ENCODE measurements at places on chromosomes 11 and 22.

DNA sequence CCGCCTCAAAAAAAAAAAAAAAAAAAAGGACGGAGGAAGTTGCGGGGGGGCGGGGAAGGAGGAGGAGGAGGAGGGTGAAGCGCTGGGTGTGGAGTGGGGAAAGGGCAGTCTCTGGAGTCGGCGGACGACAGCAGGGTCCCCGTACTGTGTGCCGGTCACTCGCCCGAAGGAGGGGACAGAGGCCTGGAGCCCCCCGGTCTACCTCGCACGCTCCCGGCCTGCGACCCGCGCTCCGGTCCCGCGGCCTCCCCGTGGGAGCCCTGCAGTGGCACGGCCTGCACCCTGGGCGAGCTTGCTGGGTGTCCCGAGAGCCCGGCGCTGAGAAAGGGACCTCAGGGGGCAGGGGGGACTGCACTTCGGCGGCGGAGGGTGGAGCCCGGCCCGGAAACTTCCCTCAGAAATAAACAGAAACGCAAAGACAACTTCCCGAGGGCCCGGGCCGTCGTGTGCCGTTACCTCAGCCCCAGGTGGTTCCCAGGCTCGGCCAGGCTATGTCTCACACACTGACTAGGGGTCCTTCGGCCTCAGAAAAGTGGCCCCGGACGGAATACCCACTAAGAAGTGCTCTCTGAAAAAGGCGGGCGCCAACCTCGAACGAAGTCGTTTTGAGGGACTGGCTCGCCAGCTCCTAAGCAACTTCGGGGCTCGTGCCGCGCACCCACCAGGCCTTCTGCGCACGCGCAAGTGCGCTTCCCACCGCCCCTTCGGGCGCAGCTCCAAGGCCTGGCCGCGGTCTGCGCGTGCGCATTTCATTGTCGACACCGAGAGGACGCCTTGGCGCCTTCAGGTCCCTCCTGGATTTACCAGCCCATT, at the start of gene MAJIN:
TSS of gene MAJIN (minus strand) at position 688 of the 813 bp plus-strand sequence. CDS start 12,703 bp downstream, outside the sequence.
- DNase-seq = no peak

- no peak for DNase-seq
These were observed 8.8 kb upstream of the SEC14L4 start for GRCh38 chr22:30514252-30514651.

DNA sequence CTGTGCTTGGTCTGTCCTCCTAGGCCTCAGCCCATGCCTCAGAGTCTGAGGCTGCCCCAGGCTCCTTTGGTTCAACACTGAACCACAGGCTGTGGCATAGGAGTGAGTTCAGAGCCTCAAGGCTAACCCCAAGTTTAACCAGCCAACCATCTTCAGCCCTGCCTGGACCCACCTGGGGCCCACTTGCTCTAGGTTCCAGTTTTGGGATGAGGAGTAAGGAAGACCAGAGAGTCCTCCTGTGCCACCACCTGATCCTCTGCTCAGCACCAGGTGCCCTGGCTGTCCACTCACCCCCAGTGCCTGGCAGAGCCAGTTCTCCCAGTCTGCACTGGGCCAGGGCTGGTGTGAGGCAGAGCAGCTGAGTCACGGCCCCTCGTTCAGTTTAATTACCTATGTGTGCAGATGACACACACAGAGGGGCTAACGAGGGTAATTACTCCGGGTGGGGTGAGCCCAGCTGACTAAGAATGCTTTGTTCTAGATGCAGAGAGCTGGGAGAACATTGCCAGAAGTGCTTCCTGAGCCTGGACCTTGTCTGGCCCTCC, 12.0 kb upstream of the TMPRSS13 start:
- DNase-seq = no peak

DNA sequence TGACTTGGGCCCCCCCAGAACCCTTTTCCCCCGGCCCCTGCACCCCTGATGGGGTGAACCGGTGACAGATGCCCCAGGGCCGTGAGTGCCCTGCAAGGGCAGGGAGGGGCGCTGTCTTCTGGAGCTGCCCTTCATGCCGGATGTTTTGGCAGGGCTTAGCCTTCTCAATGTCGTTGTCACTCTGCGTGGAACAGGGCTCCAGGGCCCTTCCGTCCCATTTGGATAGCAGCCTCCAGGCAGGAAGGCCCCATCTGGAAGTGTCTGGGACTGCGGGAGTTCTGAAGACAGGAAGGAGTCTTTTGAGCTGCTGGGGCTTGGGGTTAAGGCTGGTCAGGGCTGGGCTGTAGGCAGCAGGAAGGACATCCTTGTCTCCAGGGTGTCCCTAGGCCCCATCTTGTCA, 4.6 kb downstream of the FRMD8 start:
- DNase-seq = peak; percentile 42

- no peak for DNase-seq
These were observed 23.7 kb downstream of the SCN4B start for GRCh38 chr11:118128721-118129470.
